ENCODE measurements at places on chromosomes 11 and 22. TPM values are rescaled to one million over a fixed set of nuclear protein-coding genes. Genes with fewer than 3 reads are reported as not detected.

The C11orf97 gene
- total RNA-seq = not detected

The B3GAT1 gene
- not detected for total RNA-seq

The DBX1 gene
- not detected for total RNA-seq

The OR4C46 gene
- not detected for total RNA-seq

The LARGE1 gene
- total RNA-seq = 41.4 TPM

The OR8K5 gene
- total RNA-seq = not detected

The ANGPTL5 gene
- not detected for total RNA-seq

The SLC22A9 gene
- total RNA-seq = not detected

The IFITM5 gene
- total RNA-seq = not detected

The PNPLA5 gene
- not detected for total RNA-seq

The OR6A2 gene
- total RNA-seq = not detected

The GDPD4 gene
- not detected for total RNA-seq

The MB gene
- 0.41 TPM for total RNA-seq

The MPST gene
- 58.0 TPM for total RNA-seq

The MS4A15 gene
- total RNA-seq = 0.46 TPM

The DDX6 gene
- 117 TPM for total RNA-seq

The PLAAT2 gene
- 4.6 TPM for total RNA-seq

The P2RX3 gene
- total RNA-seq = not detected

The CDCA5 gene
- total RNA-seq = 81.4 TPM

The OR5A2 gene
- not detected for total RNA-seq

The C22orf23 gene
- not detected for total RNA-seq

The SAC3D1 gene
- total RNA-seq = 32.5 TPM

The ZBTB3 gene
- total RNA-seq = 7.4 TPM

The NXF1 gene
- total RNA-seq = 56.2 TPM

The SLC15A3 gene
- 102 TPM for total RNA-seq

The LDHAL6A gene
- total RNA-seq = not detected

The MFRP gene
- not detected for total RNA-seq

Data from GM12878 (cell line).